ENCODE measurements at places on chromosomes 4 and X.
A peak's percentile ranks its signal among the peaks of the same experiment; 100 is the strongest.

DNA sequence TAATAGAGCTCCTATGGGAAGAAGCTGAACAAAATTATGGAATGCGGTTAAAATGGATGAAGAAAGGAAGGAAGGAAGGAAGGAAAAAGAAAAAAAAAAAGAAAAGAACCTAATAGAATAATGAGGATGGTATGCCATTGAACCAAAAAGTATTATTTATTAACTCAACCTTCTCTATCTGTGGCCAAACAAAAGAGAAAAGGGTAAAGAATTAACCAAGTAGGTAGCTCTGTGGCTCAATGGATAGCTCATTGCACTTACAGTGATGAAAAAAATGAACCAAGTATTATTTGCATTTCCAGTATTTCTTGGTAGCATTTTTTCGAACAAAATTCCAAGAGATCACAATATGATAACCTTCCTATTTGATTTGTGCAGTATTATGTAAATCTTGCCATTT, 56.9 kb upstream of the SLC39A8 start:
- DNase-seq = no peak

DNA sequence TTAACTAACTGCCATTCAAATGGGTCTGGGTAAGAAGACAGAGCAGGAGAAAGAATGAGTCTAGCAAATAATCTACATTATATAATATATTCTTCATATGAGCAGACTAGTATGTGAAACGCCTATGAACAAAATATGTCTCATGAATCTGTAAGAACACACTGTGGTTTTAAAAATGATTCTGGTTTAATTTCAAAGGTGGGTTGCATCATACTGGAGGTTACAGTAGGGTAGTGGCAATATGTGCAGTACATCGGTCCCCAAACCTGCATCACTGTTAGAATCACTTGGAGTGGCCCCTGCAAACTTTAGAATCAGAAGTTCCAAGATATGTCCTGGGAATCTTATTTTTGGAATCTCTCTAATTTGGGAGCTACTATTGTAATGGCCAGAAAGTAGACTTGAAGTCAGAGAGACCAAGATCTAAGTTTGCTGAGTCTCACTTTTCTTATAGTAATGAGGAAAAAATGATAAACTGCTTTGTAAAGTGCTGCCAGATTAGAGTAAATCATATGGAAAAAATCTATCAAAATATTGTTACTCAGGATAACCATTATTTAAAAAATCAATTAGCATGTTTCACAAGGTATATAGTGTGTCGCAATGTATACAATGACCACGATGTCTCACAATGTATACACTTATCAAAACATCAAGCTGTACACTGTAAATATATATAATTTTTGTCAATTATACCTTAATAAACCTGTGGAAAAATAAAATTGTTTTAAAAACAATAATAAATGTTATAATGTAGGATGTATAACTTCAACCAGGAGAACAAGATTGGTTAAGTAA, 37.9 kb upstream of the ARSJ start:
- DNase-seq = no peak

DNA sequence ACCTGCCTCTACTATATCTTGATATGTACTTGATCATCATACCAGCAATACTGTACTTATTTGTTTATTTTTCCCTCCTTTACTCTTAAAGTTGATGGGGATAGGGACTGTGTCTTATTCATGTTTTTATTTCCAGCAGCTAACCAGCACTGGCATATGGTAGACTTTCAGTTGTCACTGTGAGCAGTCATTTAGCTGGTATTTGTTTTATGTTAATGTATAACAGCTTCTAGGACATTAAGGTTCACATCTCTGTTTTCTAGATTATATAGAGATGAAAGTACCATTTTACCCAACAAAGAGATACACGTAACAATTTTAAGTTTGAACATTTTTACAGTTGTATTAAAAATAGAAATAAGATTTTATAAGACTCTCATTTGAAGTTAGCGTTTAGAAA, 17.9 kb downstream of the METTL14 start:
- no peak for DNase-seq

DNA sequence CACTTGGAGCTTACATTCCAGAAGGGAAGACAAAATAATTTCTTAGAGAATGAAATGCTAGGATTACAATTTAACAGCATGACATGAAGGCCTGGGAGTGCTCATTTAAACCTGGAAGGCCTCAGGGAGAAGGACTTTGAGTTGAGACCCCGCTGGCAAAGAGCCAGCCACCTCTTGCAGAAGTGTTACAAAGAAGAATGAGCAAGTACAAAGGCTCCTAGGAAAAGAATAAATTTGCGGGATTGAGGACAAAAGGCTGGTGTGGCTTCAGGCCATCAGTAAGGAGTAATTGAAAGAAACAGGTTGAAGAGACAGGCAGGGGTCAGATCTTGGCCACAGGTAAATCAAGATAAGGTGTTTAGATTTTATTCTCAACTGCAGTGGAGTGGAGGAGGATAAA, 3.1 kb upstream of the ELOVL6 start:
- no peak for DNase-seq

DNA sequence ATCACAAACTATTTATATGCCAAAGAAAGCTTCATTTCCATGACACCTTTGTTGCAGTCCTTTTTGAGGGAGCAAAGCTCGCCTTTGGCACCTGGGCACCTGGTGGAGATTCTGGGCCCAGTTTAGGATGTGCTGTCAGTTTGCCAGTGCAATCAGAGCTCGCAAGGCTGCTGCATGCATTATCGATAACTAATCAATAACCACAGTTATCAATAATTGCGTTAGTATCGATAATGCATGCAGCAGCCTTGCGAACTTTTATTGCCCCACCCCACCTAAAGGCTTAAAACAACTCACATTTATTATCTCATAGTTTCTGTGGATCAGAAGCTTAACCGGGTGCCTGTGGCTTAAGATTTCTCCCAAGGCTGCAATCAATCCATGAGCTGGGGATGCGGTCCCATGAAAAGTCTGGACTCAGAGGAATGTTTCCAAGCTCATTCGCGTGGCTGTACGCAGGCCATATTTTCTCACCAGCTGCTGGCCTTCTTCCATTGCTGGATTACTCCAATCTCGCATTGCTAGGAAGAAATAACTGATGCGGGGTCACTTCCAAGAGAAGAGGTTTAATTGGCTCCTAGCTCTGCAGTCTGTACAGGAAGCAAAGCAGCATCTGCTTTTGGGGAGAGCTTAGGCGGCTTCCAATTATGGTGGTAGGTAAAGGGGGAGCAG, 6.2 kb upstream of the AFAP1 start:
- DNase-seq = no peak

GRCh38 chr4:41178372-41179370, 35.7 kb downstream of the APBB2 start:
- DNase-seq = no peak

GRCh38 chrX:130330706-130331105, 9.0 kb upstream of the SLC25A14 start:
- DNase-seq = no peak

DNA sequence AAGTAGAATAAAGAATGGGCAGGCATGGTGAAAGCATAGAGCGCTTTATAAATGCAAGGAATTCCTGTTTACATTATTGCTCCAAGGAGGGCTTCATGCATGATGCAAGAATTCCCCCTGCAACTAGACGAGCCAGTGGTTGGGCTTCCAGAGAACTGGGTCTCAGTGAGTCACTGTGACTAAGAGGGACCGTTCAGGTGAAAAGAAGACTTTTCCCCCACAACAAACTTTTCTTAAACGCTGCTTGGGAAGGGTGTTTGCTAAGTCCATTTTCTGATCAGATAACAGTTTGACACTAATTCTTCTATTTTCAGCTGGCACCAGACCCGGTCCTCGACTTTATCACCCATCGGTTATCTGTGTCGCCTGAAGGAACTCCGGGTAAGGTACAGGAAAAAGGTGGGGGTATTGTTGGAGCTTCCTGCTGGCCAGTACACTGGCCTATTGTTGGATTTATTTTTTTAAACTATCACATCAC, 40.1 kb downstream of the LDB2 start:
- no peak for DNase-seq

DNA sequence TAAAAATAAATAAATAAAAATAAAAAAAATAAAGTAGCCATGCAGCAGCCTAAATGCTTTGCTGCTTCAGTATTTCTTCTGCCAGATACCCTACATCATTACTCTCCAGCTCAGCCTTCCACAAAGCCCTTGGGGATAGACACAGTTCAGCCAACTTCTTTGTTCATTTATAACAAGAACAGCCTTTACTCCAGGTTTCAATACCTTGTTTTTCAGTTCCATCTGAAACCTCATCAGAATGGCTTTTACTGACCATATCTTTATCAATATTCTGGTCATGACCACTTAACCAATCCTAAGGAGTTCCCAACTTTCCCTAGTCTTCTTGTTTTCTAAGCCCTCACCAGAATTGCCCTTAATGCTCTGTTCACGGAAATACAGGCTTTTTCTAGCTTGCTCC, 128.3 kb upstream of the MED14 start:
- no peak for DNase-seq

- peak; percentile 43 for DNase-seq
These were observed at the start of gene TBL1X for GRCh38 chrX:9464435-9465371. Gene TBL1X, plus strand, starts transcription at chrX:9465058. Its CDS starts 188,529 bp downstream, at chrX:9653587.

- DNase-seq = no peak
These were observed 3.7 kb downstream of the MMRN1 start for GRCh38 chr4:89898304-89898716.

- DNase-seq = no peak
These were observed 1.8 kb downstream of the EPHA5 start for GRCh38 chr4:65668201-65669089.

DNA sequence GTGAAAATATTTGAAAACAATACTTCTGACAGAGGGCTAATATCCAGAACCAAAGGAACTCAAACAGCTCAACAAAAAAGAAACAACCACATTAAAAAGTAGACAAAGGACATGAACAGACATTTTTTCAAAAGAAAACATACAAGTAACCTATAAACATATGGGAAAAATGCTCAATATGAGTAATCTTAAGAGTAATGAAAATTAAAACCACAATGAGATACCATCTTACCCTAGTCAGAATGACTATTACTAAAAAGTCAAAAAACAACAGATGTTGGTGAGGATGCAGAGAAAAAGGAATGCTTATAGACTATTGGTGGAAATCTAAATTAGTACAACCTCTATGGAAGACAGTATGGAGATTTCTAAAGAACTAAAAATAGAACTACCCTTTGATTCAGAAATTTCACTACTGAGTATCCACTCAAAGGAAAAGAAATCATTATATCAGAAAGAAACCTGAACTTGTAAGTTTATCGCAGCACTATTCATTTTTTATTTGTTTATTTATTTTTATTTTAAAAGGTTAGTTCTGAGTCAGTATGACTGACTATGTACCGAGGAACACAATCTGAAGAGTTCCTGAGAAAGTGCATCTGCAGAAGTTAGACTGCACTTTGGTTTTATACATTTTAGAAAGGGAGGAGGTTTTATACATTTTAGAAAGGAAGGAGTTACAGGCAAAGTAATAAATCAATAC, 231.3 kb downstream of the INPP4B start:
- DNase-seq = no peak

DNA sequence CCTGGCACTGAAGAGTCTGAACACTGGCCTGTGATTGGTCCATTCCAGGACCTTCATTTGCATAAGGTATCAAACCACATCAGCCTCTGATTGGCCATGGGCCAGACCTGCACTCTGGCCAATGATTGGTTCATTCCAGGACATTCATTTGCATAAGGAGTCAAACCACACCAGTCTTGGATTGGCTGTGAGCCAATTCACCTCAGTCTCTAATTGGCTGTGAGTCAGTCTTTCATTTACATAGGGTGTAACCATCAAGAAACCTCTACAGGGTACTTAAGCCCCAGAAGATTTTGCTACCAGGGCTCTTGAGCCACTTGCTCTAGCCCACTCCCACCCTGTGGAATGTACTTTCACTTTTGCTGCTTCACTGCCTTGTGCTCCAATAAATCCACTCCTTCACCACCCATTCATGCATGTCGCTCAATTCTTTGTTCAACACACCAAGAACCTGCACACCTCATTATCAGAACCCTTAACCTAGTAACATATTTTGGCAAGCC, 14.2 kb upstream of the HERC5 start:
- no peak for DNase-seq

GRCh38 chr4:41477181-41477905, 60.6 kb upstream of the LIMCH1 start:
- no peak for DNase-seq

DNA sequence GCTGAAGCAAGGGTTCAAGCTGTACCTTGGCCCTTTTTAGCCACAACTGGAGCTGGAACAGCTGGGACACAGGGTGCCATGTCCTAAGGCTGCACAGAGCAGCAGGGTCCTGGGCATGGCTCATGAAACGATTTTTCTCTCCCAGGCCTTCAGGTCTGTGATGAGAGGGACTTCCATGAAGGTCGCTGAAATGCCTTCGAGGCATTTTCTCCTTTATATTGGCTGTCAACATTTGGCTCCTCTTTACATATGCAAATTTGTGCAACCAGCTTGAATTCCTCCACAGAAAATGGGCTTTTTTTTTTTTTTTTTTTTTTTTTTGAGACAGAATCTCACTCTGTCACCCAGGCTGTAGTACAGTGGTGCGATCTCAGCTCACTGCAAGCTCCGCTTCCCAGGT, 430.8 kb downstream of the PCDH11X start:
- no peak for DNase-seq

- no peak for DNase-seq
These were observed 1019.7 kb downstream of the STPG2 start for GRCh38 chr4:97123573-97123972.

DNA sequence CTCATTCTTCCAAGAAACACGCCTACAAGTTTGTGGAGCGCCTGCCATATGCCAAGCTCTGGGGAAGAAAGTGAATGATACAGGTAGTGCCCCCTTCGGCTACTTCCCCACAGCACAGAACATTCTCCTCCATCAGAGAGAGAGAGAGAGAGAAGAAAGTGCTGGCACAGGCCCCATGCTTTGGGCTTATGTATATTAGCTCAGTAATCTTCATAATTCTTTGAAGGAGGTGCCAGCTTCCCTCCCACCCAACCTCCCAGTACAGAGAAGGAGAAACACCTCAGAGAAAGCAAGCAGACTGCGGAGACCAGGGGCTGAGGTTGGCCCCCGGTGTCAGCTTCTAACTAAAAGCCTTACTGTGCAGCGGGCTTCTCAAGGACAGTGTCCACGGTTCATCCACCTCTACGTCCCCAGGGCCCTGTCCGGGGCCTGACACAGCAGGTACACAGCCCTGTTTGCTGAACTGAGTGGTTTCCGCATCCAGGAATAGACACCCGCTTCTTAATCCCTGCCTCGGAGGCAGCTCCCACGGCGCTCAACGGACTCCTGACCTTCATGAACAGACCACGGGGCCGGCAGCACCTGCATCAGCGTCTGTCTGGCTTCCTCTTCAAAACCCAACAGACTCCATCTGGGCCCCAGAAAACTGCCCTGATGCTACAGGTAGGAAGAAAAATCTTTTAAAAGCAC, 50.2 kb downstream of the JAKMIP1 start:
- DNase-seq = no peak

- DNase-seq = no peak
These were observed 122.7 kb downstream of the TMEM164 start for GRCh38 chrX:110125446-110126162.

- DNase-seq = no peak
These were observed 2.3 kb upstream of the SOWAHD start for GRCh38 chrX:119755981-119756533.

GRCh38 chr4:5544762-5545161, 163.6 kb downstream of the EVC2 start:
- no peak for DNase-seq
